ENCODE measurements at places on chromosomes 2 and 18. TPM values are rescaled to one million over a fixed set of nuclear protein-coding genes. Genes with fewer than 3 reads are reported as not detected.

DNA sequence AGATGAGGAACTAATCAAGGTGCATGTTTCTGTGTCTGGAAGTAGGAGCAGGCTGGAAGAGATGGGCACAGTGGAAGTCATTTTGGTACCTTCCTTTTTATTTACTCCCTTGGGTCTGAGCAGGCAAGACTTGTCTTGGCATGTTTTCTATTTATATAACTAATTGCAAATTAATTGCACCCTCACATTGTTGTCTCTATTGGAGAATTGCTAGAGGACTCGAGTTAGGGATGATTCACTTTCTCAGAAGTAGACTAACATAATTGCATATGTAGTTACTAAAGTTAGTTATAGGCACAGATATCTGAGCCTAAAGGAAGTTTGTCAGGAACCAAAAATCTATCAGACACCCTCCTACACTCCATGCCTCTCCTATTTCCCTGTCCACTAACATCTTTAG lies 92.8 kb upstream of the NRP2 start:
- no peak overlapping the region for H3K27ac ChIP-seq
- peaks cover 11% of the 10 kb centered on the region for H3K4me1 ChIP-seq
- H3K36me3 ChIP-seq: no peaks in the 10 kb centered on the region
- no peaks in the 10 kb centered on the region for H3K27me3 ChIP-seq

GRCh38 chr2:159013103-159013502 lies 44.7 kb downstream of the TANC1 start:
- H3K4me1 ChIP-seq: no peaks in the 10 kb centered on the region
- no peaks in the 10 kb centered on the region for H3K27me3 ChIP-seq
- no peak for DNase-seq
- peak overlapping the region; percentile 61 for H3K27ac ChIP-seq
- no peak overlapping the region for H3K4me3 ChIP-seq

DNA sequence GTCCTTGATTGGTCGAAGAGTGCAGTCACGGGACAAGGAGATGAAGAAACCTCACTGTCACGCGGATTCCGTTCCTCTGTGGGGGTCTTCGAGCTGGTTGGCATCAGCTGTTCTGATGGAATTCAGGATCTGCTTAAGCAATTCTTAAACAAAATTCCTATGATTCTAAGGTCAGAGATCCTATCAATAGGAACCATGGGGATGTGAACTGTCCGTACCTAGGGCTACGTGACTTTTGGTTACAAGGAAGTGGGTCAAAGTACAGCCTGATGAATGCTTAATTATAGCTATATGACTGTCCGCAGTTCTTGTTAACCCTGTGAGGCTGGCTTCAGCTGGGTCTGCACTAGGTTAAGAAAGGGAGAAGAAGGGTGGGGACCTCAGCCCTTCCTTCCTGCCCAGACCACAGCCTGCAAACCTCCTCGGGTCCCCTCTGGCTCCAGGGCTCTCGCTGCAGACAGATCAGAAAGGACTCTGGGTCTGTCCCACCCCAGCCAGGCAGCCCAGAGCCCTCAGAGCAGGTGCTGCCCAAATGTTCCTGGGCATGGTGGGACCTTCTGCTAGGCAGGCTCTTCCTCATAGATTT lies 44.2 kb upstream of the TAF1B start:
- no peak overlapping the region for H3K27ac ChIP-seq
- H3K27me3 ChIP-seq: no peaks in the 10 kb centered on the region
- H3K4me3 ChIP-seq: peak overlapping the region; percentile 24
- H3K4me1 ChIP-seq: peaks cover 42% of the 10 kb centered on the region
- DNase-seq: no peak
- H3K36me3 ChIP-seq: no peaks in the 10 kb centered on the region

GRCh38 chr2:63590626-63591408 lies 2.1 kb downstream of the MDH1 start:
- no peak for DNase-seq
- no peaks in the 10 kb centered on the region for H3K27me3 ChIP-seq
- H3K36me3 ChIP-seq: no peaks in the 10 kb centered on the region

Gene FAP
- total RNA-seq: 2.8 TPM

Gene INPP5D
- total RNA-seq: 17.2 TPM

Gene ACMSD
- total RNA-seq: not detected

Gene RIOK3
- 70.1 TPM for total RNA-seq

Gene CYTIP
- total RNA-seq: 1.9 TPM

Data from heart right ventricle (tissue), 16 donors.